ENCODE measurements at places on chromosomes 12 and 14.

DNA sequence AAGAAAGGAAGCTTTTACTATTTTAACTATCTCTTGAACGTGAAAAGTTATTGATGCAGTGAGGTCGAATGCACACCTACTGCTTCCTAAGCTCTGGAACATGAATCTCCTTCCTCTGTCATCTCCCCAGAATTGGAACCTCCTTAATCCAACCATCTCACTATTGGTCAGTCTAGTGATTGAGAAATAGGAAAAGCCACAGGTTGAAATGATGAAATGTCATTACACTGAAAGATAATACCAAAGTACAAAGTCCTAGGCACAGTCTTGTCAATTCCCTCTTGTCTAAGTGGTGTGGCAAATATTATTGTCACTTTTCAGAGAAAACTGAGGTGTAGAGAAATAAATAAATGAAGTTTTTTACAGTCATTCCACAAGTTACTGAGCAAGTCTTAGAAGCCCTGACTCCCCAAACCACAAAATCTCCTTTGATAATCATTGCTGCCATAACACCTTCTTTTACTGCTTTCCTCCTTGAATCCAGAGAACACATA is 19.5 kb upstream of the HIGD1C start:
- DNase-seq = no peak

- no peak for DNase-seq
Measured at GRCh38 chr12:74619084-74619483, 81.4 kb downstream of the ATXN7L3B start.

DNA sequence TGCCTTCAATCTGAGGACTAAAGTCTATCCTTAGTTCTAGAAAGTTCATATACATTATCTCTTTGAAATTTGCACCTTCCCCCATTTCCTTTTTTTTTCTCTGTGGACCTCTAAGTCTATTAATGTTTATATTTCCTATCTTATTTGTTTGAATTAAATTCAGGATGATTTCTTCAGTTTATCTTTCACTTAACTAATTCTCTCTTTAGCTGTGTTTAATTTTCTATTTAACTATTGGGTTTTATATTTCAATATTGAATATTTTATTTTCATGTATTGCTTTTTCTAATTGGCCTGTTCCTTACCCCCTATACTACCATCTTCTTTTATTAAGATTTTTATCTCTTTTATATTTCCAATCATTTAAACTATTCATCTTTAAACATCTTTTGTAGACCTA is 9.5 kb downstream of the PLEKHG3 start:
- no peak for DNase-seq

GRCh38 chr12:106957583-106957982 is 1.9 kb downstream of the TMEM263 start:
- DNase-seq = no peak

GRCh38 chr12:50862316-50862715 is 19.6 kb downstream of the TMPRSS12 start:
- no peak for DNase-seq

GRCh38 chr12:92796650-92797049 is 93.9 kb downstream of the PLEKHG7 start:
- DNase-seq = no peak

- DNase-seq = no peak
Measured at GRCh38 chr14:36442824-36443241, 77.2 kb downstream of the NKX2-1 start.

- no peak for DNase-seq
Measured at GRCh38 chr12:569091-569676, 94.1 kb downstream of the NINJ2 start.

DNA sequence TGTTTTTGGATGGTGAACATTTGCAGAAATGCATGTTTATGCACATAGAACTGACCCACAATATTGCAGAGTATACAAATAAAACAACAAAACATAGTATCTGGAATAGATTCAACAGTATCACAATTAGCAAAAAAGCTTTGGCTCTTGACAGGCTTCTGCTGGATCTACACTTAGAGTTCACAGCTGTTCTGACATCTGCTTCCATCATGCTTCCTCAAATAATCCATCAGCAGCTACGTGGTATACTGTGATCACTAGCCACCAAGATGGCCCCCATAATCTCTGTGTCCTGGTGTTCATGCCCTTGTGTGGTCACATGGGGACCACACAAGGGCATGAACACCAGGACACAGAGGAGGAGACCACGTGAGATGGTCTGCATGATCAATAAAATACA is 166.6 kb upstream of the CCDC198 start:
- no peak for DNase-seq
